Suprapubic skin (tissue), 4 donors: ENCODE measurements at places on chromosomes 16 and 17. TPM values are rescaled to one million over a fixed set of nuclear protein-coding genes. Genes with fewer than 3 reads are reported as not detected.

GRCh38 chr17:78128551-78129350, at the start of gene TMC6:
TMC6 (minus strand) TSS chr17:78128755; CDS start chr17:78126832, 1,923 bp downstream.
- no peaks in the 10 kb centered on the region for H3K27me3 ChIP-seq
- peak within 1 kb of the TSS; percentile 69 for H3K4me3 ChIP-seq
- peak; percentile 81 for DNase-seq
- peaks cover 84% of the 10 kb centered on the region for H3K4me1 ChIP-seq
- H3K27ac ChIP-seq: peak within 1 kb of the TSS; percentile 89
- H3K36me3 ChIP-seq: peaks cover 20% of the 10 kb centered on the region

Gene KDM6B
- total RNA-seq: 31.0 TPM

DNA sequence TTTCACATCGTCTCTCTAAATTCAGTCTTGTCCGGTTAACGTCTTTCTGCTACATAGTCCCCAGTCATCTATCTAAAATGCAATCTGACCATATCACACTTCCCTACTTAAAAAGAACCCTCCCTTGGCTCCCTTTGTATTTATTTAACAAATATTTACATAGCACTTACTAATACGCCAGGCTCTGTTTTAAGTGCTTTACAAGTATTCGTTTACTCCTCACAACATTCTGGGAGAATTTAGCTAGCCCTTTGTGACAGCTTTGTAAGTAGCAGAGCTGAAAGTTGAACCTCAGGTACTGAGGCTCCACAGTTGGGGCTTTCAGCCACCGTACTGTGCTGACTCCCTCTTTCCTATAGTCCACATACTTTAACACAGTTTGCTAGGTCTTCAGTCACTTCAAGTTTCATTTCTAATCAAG, 9.2 kb downstream of the PAFAH1B1 start:
- H3K4me3 ChIP-seq: no peak overlapping the region
- DNase-seq: no peak
- no peak overlapping the region for H3K27ac ChIP-seq

DNA sequence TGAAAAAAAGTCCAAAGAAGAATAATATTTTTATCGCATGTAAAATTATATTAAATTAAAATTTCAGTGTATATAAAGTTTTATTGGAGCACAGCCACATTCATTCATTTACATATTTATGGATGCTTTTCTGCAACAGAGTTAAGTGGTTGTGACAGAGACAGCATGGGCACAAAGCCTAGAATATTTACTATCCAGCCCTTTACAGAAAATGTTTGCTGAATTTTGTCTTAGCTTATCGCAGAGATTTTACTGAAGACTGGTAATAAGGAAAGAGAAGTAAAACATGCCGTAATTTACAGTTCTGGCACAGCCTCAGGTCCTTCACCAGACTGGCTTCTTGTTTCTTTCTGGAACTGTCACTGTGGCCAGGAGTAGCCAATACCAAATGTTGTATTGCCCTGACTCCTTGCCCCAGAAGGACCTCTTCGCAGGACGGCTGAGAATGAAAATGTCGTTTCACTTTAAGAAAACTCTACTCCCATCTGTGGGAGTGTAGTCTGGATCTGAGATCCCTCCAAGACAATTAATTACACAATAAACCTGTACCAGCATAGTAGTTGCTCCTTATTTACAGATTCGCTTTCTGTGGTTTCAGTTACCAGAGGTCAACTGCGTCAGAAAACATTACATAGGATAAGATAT, 94.9 kb upstream of the GOT2 start:
- H3K4me3 ChIP-seq: no peak overlapping the region
- no peak for DNase-seq
- H3K27ac ChIP-seq: no peak overlapping the region
- H3K27me3 ChIP-seq: no peaks in the 10 kb centered on the region

DNA sequence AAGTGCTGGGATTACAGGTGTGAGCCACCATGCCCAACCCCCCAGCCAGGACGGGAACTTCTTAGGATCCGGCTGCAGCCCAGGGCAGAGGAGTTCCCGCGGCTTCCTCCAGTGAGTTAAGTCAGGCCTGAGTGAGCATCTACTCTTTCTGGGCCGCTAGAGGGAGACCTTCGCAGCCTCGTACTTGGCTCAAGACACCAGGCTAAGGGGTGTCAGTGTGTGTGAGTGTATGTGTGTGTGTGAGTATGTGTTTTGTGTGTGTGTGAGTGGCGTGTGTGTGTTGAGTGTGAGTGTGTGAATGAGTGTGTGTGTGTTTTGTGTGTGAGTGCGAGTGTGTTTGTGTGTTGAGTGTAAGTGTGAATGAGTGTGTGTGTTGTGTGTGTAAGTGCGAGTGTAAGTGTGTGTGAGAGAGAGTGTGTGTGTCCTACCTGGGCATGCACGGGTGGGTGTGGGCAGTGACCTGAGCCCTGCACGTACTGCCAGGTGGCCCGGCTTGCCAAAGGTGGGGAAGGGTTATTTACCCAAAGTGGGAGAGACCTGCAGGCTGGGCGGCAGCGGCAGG, 58.5 kb downstream of the TMEM235 start:
- H3K4me1 ChIP-seq: peaks cover 7% of the 10 kb centered on the region
- DNase-seq: peak; percentile 86
- H3K27ac ChIP-seq: no peak overlapping the region
- no peaks in the 10 kb centered on the region for H3K27me3 ChIP-seq
- no peak overlapping the region for H3K4me3 ChIP-seq

DNA sequence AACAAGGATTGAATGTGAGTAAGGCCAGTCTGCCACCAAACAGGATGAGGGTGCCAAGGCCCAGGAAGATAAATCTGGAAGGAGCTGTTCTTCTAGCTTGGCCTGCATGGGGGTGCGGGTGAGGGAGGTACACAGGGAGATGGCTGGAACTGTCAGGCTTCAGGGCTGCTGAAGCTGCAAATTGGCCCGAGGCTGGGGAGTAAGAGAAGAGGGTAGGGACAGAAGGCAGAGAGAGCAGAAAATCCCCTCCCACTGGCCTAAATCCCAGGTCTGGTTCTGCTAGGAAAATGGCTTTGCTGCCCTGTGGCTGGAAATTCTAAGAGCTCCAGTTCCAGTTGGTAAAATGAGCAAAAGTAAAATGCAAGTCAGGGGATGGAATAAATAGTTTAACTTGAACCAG, 87.9 kb downstream of the CCDC182 start:
- DNase-seq: no peak
- H3K4me3 ChIP-seq: no peak overlapping the region
- no peak overlapping the region for H3K27ac ChIP-seq

GRCh38 chr16:54165912-54166865, 120.4 kb downstream of the IRX3 start:
- no peaks in the 10 kb centered on the region for H3K36me3 ChIP-seq
- no peak overlapping the region for H3K27ac ChIP-seq
- peaks cover 4% of the 10 kb centered on the region for H3K27me3 ChIP-seq
- peaks cover 4% of the 10 kb centered on the region for H3K4me1 ChIP-seq
- DNase-seq: no peak
- no peak overlapping the region for H3K4me3 ChIP-seq

DNA sequence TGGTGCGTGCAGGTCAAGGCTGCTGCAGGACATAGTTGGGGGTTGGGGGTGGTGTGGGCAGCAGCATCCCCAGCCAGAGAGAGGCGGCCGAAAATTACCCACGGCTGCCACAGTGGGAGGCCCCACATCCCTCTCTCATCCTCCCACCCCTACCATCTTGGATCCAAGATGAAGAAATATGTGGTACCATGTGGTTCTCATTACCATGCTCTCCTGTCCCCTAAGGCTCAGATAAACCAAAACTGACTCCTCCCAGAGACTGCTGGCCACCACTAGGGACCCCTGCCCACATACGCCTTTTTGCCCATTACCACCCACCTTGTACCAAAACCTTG, 120.4 kb downstream of the HIC1 start:
- DNase-seq: no peak
- peaks cover 85% of the 10 kb centered on the region for H3K4me1 ChIP-seq
- H3K4me3 ChIP-seq: no peak overlapping the region
- no peaks in the 10 kb centered on the region for H3K27me3 ChIP-seq
- peak overlapping the region; percentile 61 for H3K27ac ChIP-seq

DNA sequence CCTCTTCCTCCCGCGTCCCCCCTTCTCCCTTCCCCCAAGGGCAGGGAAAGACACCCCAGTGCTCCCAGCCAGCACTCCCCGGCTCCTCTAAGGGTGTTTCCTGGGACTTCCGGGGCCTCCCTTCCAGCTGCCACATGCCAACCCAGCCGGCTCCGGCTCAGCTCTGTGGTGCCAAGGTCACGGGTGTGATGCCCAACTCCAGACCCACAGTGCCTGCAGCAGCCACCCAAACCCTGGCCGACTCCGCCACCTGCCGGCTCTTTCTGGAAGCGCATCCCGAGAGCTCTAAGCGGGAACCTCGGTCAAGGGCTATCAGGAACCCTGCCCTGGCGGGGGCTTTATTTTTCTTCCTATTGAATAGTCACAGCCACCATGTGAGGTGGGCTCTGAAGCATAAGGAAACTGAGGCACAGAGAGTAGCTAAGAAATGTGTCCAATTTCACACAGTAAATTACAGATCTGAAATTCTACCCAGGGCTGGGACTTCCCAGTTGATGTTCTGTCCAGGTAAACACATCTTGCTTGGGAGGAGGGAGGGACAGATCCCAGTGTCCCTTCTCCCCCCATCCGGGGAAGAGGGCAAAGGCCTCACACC, 3.3 kb upstream of the PPP1R1B start:
- peak; percentile 91 for DNase-seq
- peaks cover 66% of the 10 kb centered on the region for H3K4me1 ChIP-seq
- no peaks in the 10 kb centered on the region for H3K36me3 ChIP-seq

Gene ARL2BP
- 66.2 TPM for total RNA-seq

Gene TM4SF5
- total RNA-seq: not detected

GRCh38 chr16:81891736-81892364, 112.8 kb downstream of the PLCG2 start:
- H3K36me3 ChIP-seq: peaks cover 10% of the 10 kb centered on the region
- no peak overlapping the region for H3K4me3 ChIP-seq
- no peaks in the 10 kb centered on the region for H3K4me1 ChIP-seq
- H3K27ac ChIP-seq: no peak overlapping the region
- no peak for DNase-seq

DNA sequence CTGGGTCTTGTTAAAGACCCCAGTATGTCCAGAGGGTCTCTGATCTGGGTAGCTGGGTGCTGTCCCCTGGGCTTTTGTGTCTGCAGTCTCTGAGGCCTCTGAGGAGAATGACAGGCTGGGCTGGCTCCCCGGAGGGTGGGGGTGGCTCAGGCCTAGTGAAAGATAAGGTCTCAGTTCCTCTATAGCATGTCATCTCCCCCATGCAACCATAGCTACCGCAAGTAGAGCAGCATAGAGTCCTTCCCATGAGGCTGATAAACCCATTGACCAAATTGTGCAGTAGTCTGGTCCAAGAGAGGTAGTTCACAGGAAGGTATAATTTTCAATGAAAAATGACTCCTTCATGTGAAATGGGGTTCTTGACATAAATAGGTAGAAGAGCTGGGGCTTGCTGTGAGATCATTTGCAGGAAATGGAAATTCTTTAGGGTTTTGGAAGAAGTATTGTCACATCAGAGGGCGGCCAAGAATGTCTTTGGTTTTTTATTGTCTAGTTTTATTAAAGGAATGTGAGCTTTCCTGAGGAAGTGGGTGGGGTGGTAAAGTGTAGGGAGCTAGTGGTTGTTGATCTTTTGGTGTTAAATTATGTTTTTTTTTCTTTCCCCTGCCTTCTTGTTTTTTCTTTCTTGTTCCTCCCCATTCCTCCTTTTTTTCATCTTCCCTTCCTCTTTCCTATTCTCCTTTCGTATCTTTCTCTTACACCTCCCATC, 21.0 kb downstream of the SLC7A6OS start:
- no peaks in the 10 kb centered on the region for H3K27me3 ChIP-seq
- peaks cover 52% of the 10 kb centered on the region for H3K36me3 ChIP-seq
- no peak for DNase-seq
- H3K4me3 ChIP-seq: no peak overlapping the region
- H3K4me1 ChIP-seq: peaks cover 60% of the 10 kb centered on the region
- peak overlapping the region; percentile 28 for H3K27ac ChIP-seq

- DNase-seq: no peak
- no peaks in the 10 kb centered on the region for H3K4me1 ChIP-seq
- no peak overlapping the region for H3K4me3 ChIP-seq
- H3K27ac ChIP-seq: no peak overlapping the region
- no peaks in the 10 kb centered on the region for H3K27me3 ChIP-seq
Observed at GRCh38 chr17:52140601-52141000, 17.9 kb downstream of the CA10 start.

Gene MYH8
- total RNA-seq: not detected

DNA sequence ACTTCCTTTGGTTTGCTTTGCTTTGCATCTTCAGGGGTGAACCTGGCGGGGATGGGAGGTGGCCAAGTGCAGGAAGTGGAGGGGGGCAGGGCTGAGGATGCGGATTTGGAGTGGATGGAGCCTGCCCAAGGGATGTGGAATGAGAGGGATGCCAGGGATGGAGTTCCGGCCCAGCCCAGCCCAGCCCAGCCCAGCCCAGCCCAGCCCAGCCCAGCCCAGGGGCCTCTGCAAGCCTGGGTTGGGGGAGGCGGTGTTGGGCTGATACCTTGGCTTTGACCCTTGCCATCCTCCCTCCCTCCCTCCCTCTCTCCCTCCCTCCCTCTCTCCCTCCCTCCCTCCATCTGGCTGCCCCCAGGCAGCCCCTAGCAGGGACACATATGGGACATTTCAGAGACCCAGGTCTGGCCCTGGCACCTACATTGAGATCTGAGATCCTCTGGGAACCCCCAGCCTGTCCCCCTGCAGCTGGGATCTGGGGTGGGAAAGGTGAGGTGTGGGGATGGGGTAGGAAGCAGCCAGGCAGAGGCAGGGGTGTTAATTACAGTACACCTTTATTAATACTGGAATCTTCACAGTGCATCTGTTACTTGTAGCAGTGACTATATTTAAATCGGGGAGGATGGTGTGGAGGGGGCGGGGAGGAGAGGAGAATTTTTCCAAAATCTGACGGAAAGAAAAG, 14.5 kb downstream of the IL34 start:
- no peak overlapping the region for H3K4me3 ChIP-seq
- no peaks in the 10 kb centered on the region for H3K27me3 ChIP-seq
- H3K4me1 ChIP-seq: peaks cover 3% of the 10 kb centered on the region
- no peak for DNase-seq
- H3K36me3 ChIP-seq: peaks cover 44% of the 10 kb centered on the region

DNA sequence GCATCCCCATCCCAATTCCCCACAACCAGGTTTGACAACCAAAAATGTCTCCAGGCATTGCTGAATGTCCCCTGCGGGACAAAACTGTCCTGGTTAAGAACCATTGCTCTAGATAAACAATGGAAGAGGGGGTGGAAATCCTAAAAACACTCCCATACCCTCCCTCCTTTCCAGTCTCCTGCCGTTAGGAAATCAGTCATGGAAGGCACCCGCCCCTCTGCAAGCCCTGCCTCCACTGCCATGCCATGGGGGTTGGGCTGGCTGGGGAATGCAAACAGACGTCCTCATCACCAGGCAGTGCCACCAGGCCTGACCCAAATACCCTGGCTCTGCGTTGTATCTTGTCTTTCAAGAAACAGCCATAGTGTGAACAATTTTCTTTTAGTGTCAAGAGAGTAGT, 57.5 kb downstream of the CYTH1 start:
- no peak overlapping the region for H3K27ac ChIP-seq
- peaks cover 41% of the 10 kb centered on the region for H3K4me1 ChIP-seq
- H3K27me3 ChIP-seq: no peaks in the 10 kb centered on the region
- H3K36me3 ChIP-seq: no peaks in the 10 kb centered on the region

GRCh38 chr17:50993544-50993943, 127.1 kb downstream of the SPAG9 start:
- no peak for DNase-seq
- no peak overlapping the region for H3K4me3 ChIP-seq
- H3K27me3 ChIP-seq: no peaks in the 10 kb centered on the region
- H3K36me3 ChIP-seq: peaks cover 92% of the 10 kb centered on the region
- no peaks in the 10 kb centered on the region for H3K4me1 ChIP-seq

- no peaks in the 10 kb centered on the region for H3K4me1 ChIP-seq
- H3K36me3 ChIP-seq: no peaks in the 10 kb centered on the region
- H3K27ac ChIP-seq: no peak overlapping the region
- H3K4me3 ChIP-seq: no peak overlapping the region
- no peaks in the 10 kb centered on the region for H3K27me3 ChIP-seq
- no peak for DNase-seq
Observed at GRCh38 chr16:80615735-80616134, 74.9 kb downstream of the DYNLRB2 start.
